ENCODE measurements at places on chromosomes 1 and 21.

- no peak overlapping the region for H3K27ac ChIP-seq
- DNase-seq = no peak
- H3K27me3 ChIP-seq = peaks cover 31% of the 10 kb centered on the region
- peaks cover 6% of the 10 kb centered on the region for H3K4me1 ChIP-seq
- H3K36me3 ChIP-seq = no peaks in the 10 kb centered on the region
- no peak overlapping the region for H3K4me3 ChIP-seq
Observed at GRCh38 chr1:22139817-22140216, 3.1 kb downstream of the WNT4 start.

- no peaks in the 10 kb centered on the region for H3K27me3 ChIP-seq
- DNase-seq = no peak
- H3K4me1 ChIP-seq = peaks cover 26% of the 10 kb centered on the region
- no peak overlapping the region for H3K4me3 ChIP-seq
- no peak overlapping the region for H3K27ac ChIP-seq
Observed at GRCh38 chr1:200436436-200436835, 26.6 kb upstream of the ZNF281 start.

DNA sequence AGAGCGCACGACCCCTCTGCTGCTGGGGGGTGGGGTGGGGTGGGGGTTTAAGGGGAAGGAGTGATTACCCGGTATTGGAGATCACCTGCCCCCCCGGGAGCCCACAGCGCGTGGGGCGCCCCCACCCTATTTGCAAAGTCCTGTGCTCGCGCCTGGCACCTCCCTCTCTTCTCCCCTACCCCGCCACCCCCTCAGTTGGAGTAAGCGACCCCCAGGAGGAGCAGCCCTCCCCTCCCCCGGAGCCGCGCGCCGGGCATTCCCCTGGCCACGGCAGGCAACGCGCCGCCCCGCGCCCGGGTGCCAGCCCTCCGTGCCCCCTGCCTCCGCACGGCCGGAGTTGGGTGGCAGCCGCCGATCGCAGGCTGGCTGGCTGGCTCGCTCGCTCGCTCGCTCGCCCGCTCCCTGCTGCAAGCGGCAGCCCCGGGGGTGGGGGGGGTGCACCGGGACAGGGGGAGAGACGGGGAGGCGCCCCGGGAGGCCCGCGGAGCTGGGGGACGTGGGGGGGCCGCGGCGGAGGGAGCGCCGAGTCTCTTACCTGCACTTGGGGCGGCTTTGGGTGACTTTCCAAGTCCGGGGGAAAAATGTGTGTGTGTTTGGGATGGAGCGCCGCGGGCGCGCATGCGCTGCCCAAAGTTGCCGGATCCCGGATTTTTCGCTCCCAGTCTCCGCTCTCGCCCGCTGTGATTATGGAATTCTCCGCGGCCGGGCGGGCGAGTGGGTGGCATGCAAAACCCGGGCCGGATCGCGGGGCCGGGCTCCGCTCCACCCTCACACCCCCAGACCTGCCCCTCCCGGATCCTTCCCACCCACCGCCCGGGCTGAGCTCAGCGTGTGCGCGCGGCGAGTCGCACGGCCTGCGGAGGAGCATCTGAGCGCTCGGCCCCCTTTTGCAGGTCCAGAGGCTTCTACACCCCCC, at the start of gene CASZ1:
Gene CASZ1, minus strand, starts transcription at position 618 of the 916 bp plus-strand sequence. CDS start 102,757 bp downstream, outside the sequence.
- no peaks in the 10 kb centered on the region for H3K36me3 ChIP-seq
- H3K27ac ChIP-seq = no peak within 1 kb of the TSS
- H3K4me1 ChIP-seq = peaks cover 12% of the 10 kb centered on the region
- DNase-seq = peak; percentile 15
- H3K4me3 ChIP-seq = peak within 1 kb of the TSS; percentile 61

- peaks cover 47% of the 10 kb centered on the region for H3K4me1 ChIP-seq
- H3K27ac ChIP-seq = no peak overlapping the region
- DNase-seq = no peak
Observed at GRCh38 chr1:84851839-84852238, 41.2 kb downstream of the LPAR3 start.

DNA sequence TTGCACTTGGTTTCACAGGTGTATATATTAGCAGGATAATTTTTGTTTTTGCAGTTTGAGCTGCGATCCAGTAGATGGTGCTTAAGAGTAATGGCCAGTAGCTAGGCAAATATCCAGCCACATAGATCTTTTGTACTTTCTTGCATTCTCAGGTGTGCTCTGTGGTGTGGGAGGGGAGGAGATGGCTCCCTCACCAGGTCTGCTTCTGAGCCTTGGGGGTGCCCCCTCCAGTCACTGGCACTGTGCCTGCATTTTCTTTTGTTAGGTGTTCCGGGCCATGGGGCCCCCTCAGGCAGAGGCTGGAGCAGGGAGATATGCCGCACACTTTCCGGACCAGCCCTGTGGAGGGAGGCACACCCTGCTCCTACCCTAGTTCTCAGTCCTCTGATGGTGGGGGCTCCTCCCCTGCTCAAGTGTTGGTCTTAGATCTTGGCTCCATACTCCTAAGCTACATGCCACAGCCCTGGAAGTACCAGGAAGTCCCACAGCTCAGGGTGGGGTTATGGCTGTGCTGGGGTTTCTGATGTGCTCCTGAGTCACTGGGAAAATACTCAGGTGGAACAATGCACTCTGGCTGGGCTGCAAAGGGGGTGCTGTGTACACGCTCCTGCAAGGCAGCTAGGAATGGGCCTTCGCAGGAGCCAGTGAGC, 197.6 kb upstream of the DMRTA2 start:
- peaks cover 20% of the 10 kb centered on the region for H3K36me3 ChIP-seq
- H3K27me3 ChIP-seq = no peaks in the 10 kb centered on the region
- no peaks in the 10 kb centered on the region for H3K4me1 ChIP-seq
- H3K4me3 ChIP-seq = no peak overlapping the region
- no peak overlapping the region for H3K27ac ChIP-seq

- peaks cover 9% of the 10 kb centered on the region for H3K4me1 ChIP-seq
- no peak overlapping the region for H3K4me3 ChIP-seq
- no peaks in the 10 kb centered on the region for H3K36me3 ChIP-seq
- H3K27me3 ChIP-seq = peaks cover 17% of the 10 kb centered on the region
- H3K27ac ChIP-seq = no peak overlapping the region
Observed at GRCh38 chr21:35990609-35991008, 69.7 kb downstream of the SETD4 start.

- no peak for DNase-seq
- peaks cover 6% of the 10 kb centered on the region for H3K36me3 ChIP-seq
- peaks cover 2% of the 10 kb centered on the region for H3K4me1 ChIP-seq
- no peaks in the 10 kb centered on the region for H3K27me3 ChIP-seq
- H3K27ac ChIP-seq = no peak overlapping the region
- H3K4me3 ChIP-seq = no peak overlapping the region
Observed at GRCh38 chr1:29209173-29209572, 21.6 kb downstream of the MECR start.

GRCh38 chr1:181503171-181503810, 20.0 kb downstream of the CACNA1E start:
- no peak for DNase-seq
- no peaks in the 10 kb centered on the region for H3K36me3 ChIP-seq
- H3K27me3 ChIP-seq = peaks cover 10% of the 10 kb centered on the region
- no peak overlapping the region for H3K27ac ChIP-seq

DNA sequence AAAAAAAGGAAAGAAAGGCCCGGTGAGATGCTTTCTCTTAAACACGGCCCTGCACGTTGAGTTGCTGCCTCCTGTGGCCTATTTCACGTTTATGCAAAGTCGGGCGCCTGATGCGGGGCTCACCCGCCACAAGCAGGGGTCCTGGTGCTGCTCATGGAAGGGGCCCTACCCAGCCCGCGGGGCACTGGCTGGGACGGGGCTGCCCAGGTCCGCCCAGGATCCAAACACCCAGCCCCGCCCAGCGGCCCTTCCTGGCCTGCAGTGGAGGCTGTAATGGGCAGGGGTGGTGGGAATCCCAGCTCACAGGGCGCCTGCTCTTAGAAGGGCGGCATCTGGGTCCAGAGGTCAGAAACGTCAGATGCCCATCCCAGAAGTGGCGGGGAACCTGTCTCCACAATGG, 1.6 kb downstream of the COL6A2 start:
- H3K27ac ChIP-seq = no peak overlapping the region
- peaks cover 15% of the 10 kb centered on the region for H3K4me1 ChIP-seq
- H3K36me3 ChIP-seq = peaks cover 16% of the 10 kb centered on the region
- no peak for DNase-seq
- peaks cover 16% of the 10 kb centered on the region for H3K27me3 ChIP-seq
- no peak overlapping the region for H3K4me3 ChIP-seq

GRCh38 chr1:81406292-81406999, 394.3 kb upstream of the ADGRL2 start:
- no peak for DNase-seq
- H3K36me3 ChIP-seq = no peaks in the 10 kb centered on the region
- no peaks in the 10 kb centered on the region for H3K27me3 ChIP-seq
- no peaks in the 10 kb centered on the region for H3K4me1 ChIP-seq
- no peak overlapping the region for H3K4me3 ChIP-seq

DNA sequence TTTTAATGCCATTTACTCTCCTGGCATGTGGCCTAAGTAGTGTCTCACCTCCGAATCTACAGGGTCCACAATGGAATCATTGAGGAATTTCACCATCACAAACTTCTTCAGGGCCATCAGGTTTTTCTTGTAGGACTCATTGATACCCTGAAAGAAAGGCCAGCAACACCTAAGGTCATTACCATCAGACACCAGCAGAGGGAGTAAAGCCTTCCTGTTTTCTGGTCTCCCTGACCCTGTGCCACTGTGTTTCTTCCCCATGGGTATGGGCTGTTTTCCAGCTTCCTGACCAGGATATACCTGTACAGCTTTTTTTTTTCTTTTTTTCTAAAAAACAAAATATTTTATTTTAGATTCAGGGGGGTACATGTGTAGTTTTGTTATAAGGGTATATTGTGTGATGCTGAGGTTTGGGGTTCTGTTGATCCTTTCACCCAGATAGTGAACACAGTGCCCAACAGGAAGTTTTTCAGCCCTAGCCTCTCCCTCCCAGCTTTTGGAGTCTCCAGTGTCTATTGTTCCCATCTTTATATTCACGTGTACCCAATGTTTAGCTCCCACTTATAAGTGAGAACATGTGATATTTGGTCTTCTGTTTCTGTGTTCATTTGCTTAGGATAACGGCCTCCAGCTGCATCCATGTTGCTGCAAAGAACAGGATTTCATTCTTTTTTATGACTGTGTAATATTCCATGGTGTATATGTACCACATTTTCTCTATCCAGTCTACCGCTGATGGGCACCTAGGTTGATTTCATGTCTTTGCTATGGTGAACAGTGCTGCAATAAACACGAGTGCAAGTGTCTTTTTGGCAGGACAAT, 18.3 kb downstream of the PPT1 start:
- no peak overlapping the region for H3K27ac ChIP-seq
- peaks cover 1% of the 10 kb centered on the region for H3K4me1 ChIP-seq
- H3K36me3 ChIP-seq = peaks cover 25% of the 10 kb centered on the region
- peak; percentile 27 for DNase-seq
- H3K27me3 ChIP-seq = no peaks in the 10 kb centered on the region

GRCh38 chr1:46448109-46448911, 41.3 kb upstream of the DMBX1 start:
- H3K27me3 ChIP-seq = peaks cover 70% of the 10 kb centered on the region
- no peak for DNase-seq
- no peak overlapping the region for H3K27ac ChIP-seq
- peaks cover 9% of the 10 kb centered on the region for H3K4me1 ChIP-seq
- H3K36me3 ChIP-seq = no peaks in the 10 kb centered on the region

DNA sequence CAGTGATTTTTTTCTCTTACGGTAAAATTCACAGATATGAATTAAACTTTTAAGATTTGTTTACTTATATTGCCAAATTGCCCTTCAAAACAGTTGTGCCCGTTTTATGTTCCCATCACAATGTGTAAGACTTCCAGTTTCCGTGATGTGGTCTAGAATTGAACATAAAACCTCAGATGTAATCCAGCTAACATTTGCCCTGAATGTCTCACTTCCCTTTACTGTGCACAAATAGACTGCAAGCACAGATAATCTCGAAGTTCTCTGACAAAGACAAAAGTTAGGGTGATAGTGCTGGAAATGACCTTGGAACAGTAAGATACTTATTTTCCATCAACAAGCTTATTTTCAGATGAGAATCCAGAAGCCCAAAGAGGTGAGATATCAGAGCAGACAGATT, 177.5 kb downstream of the ZZZ3 start:
- H3K27ac ChIP-seq = no peak overlapping the region
- H3K27me3 ChIP-seq = no peaks in the 10 kb centered on the region
- no peak for DNase-seq
- H3K4me1 ChIP-seq = peaks cover 6% of the 10 kb centered on the region
- H3K4me3 ChIP-seq = no peak overlapping the region

DNA sequence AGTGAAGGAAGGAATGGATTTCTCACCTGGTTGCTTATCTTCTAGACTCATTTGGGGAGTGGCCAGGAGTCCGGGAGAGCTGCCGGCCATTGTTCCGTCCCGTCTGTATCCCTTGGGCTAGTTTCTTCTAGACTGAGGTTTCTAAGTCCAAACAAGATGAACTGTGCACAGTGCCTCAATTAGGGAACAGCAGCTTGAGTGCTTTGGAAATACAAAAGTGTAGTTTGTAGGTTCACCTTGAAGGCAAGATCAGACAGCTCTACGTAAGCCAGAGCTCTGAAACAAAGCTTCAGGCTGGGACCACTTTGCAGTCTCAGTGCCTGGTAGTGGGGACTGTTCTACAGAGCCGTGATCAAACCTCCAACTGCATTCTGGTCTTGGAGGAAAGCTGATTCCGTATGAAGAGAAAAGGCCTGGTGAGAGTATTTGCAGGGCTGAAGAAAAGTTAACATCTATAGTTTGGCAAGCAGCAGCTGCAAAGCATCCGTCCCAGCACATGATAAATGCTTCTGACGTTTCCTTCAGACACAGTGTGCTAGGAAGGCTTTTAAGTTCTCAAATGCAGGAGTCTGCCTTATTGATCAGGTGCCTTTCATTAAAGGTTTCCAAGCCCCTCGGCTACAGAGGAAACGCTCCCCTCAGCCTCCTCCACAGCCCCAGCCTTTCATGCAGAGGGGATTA, 432.8 kb downstream of the KIF26B start:
- H3K27ac ChIP-seq = no peak overlapping the region

- peaks cover 1% of the 10 kb centered on the region for H3K36me3 ChIP-seq
- peaks cover 13% of the 10 kb centered on the region for H3K4me1 ChIP-seq
- H3K27ac ChIP-seq = no peak overlapping the region
- H3K4me3 ChIP-seq = no peak overlapping the region
- no peaks in the 10 kb centered on the region for H3K27me3 ChIP-seq
- DNase-seq = no peak
Observed at GRCh38 chr1:156455362-156455761, 45.2 kb downstream of the MEF2D start.

DNA sequence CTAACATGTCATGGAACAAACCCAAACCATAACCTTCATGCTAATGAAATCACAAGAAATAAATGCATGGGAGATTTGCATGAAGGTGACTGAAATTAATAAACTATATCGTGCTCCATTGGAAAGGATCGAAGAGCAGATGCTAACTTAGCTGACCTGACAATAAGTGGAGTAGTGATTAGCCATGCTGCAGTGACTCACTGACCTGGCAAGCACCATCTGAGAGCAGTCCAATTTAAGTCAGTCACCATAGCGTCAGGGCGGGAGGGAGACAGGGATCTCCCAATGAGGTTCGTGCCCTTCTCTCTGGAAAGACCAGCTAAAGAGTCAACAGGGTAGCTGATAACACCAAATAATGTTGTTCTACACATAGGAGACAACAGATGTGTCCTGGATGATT, 21.5 kb downstream of the OLIG2 start:
- no peak for DNase-seq
- H3K4me1 ChIP-seq = no peaks in the 10 kb centered on the region
- no peaks in the 10 kb centered on the region for H3K36me3 ChIP-seq
- H3K27ac ChIP-seq = no peak overlapping the region
- peaks cover 18% of the 10 kb centered on the region for H3K27me3 ChIP-seq
- no peak overlapping the region for H3K4me3 ChIP-seq

Measured in activated naive CD8-positive, alpha-beta T cell treated with anti-CD3 and anti-CD28 coated beads for 36 hours (primary cell).